ENCODE measurements at places on chromosomes 6 and 20.

GRCh38 chr6:126030045-126030444, 43.7 kb downstream of the TRMT11 start:
- H3K36me3 ChIP-seq, result peaks cover 81% of the 10 kb centered on the region
- no peak for DNase-seq
- no peaks in the 10 kb centered on the region for H3K27me3 ChIP-seq

DNA sequence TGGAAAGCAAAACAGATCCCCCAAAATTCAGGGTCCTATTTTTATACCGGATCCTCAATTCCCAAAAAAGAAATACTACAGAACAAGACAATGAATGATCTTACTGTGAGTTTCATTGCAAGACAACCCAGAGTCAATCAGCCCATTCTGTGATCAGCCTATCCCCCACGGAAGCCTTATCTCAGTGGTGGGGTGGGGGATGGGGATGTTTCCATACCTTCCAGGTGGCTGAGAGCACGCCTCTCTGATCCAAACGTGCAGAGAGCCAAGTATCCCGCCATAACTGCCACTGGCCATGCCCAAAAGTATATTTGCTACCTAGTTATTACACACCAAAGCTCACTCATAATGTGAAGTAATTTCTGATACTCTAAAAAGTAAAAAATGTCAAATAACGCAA, 15.1 kb downstream of the WFDC2 start:
- H3K27me3 ChIP-seq, result peaks cover 23% of the 10 kb centered on the region
- no peak for DNase-seq
- peaks cover 5% of the 10 kb centered on the region for H3K4me1 ChIP-seq
- no peak overlapping the region for H3K27ac ChIP-seq

DNA sequence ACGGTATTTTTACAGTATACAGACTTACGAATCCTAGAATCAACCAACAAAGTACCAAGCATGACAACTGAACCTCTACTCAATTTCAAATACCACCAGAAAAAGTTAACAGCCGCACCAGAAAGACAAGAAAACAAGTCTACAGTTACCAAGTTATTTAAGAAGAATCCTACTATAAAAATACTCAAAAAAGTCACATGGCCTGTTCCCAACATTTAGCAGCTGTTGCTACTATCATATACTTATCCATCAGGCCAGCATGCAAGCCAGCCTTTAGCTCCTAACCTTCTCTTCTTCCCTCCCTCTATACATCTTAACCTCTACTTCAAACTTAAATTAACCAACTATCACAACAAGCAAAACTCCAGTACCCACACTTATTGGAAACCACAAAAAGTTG, 1.9 kb downstream of the SYNCRIP start:
- peaks cover 9% of the 10 kb centered on the region for H3K36me3 ChIP-seq
- H3K27ac ChIP-seq, result peak overlapping the region; percentile 93
- peaks cover 57% of the 10 kb centered on the region for H3K4me1 ChIP-seq
- DNase-seq, result no peak

- DNase-seq, result no peak
- H3K27me3 ChIP-seq, result no peaks in the 10 kb centered on the region
- H3K4me1 ChIP-seq, result peaks cover 8% of the 10 kb centered on the region
- H3K4me3 ChIP-seq, result no peak overlapping the region
Measured at GRCh38 chr20:829551-829950, 4.0 kb upstream of the FAM110A start.

DNA sequence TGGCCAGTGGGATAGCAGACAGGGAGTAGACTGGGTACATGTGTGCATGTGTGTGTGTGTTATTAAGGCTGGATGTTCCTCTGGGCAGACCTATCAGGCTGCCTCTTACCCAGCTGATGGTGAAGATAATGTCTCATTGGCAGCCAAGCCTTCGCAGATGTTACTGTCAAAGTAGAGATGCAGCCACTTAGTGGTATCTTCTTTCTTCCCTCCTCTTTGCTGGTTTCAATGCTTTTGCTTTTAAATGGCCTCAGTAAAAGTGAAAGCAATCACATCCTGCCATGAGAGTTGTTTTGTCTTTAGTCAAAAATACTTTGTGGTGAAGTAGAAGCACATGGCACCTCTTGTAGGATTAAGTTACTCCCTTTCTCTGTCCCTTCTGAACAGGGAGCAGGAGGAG, 57.5 kb downstream of the SNRNP48 start:
- H3K36me3 ChIP-seq, result no peaks in the 10 kb centered on the region
- peak overlapping the region; percentile 23 for H3K27ac ChIP-seq
- no peak for DNase-seq
- no peaks in the 10 kb centered on the region for H3K27me3 ChIP-seq
- H3K4me1 ChIP-seq, result peaks cover 12% of the 10 kb centered on the region

DNA sequence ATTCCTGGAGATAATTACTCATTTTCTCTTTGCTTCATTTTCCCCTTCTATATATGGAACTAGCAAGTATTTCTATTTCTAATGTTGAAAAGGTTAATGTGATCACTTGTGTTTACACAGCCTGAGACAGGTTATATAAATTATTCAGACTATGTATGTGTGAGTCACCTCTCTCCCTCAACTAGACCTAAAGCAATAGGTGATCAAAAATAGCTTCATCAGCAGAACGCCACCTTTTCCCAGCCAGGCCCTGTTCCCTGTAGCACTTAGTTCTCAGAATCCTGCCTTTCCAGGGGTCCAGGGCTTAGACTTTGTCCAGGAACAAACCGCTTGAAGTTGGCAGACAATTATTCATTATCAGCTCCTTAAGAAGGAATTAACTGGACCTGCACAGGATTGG, 125.3 kb upstream of the EXOC2 start:
- H3K27me3 ChIP-seq, result peaks cover 9% of the 10 kb centered on the region
- H3K4me3 ChIP-seq, result no peak overlapping the region
- no peaks in the 10 kb centered on the region for H3K36me3 ChIP-seq
- no peak for DNase-seq
- H3K4me1 ChIP-seq, result peaks cover 15% of the 10 kb centered on the region
- H3K27ac ChIP-seq, result no peak overlapping the region

- peak overlapping the region; percentile 97 for H3K27ac ChIP-seq
- peaks cover 67% of the 10 kb centered on the region for H3K4me1 ChIP-seq
- DNase-seq, result no peak
- peak overlapping the region; percentile 97 for H3K4me3 ChIP-seq
- H3K27me3 ChIP-seq, result peaks cover 3% of the 10 kb centered on the region
- peaks cover 75% of the 10 kb centered on the region for H3K36me3 ChIP-seq
Measured at GRCh38 chr20:49276961-49277785, 684 bp downstream of the ZNFX1 start.
